Stomach (tissue), 19 donors: ENCODE measurements at places on chromosomes 11 and 22. TPM values are rescaled to one million over a fixed set of nuclear protein-coding genes. Genes with fewer than 3 reads are reported as not detected.
A peak's percentile ranks its signal among the peaks of the same experiment; 100 is the strongest.

DNA sequence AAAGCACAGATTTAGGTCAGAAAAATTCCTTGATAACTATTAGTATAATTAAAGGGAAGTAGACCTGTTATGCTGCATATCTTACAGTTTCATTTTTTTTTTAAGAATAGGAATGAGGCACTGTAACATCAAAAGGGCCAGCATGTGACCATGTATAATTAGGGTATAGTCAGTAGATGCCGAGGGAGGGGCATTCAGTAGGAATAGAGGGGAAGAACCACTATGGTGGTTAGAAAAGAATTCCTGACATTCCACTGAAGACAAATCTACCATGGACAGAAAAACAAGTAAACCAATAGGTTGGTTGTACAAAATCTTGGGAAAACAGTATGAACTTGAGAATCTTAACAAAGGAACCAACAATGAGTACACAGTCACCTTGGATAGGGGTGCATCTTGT, 78.4 kb upstream of the CCDC179 start:
- no peaks in the 10 kb centered on the region for H3K4me1 ChIP-seq
- H3K27ac ChIP-seq = no peak overlapping the region
- no peaks in the 10 kb centered on the region for H3K36me3 ChIP-seq
- DNase-seq = no peak
- no peaks in the 10 kb centered on the region for H3K27me3 ChIP-seq

- no peaks in the 10 kb centered on the region for H3K36me3 ChIP-seq
- no peak overlapping the region for H3K27ac ChIP-seq
- H3K4me1 ChIP-seq = no peaks in the 10 kb centered on the region
- H3K4me3 ChIP-seq = no peak overlapping the region
- no peaks in the 10 kb centered on the region for H3K27me3 ChIP-seq
Observed at GRCh38 chr22:32340411-32340810, 17.3 kb upstream of the RFPL3 start.

DNA sequence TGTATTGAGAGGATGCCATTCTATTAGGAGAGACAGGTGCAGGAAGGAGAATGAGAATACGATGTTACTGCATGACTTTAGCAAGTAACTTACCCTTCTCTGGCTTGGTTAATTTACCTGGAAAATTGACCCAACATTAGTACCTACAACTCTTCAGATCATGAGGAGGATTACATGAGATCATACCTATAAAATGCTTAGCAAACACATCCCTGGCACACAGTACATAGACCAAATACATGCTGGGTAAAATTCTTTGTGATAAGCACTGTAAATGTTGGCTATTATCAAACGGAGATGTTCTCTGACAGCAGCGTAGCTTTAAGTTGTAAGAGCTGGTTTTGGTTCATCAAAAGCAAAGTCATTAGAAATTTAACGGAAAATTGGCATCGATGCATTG, 28.8 kb downstream of the LARGE1 start:
- H3K27ac ChIP-seq = no peak overlapping the region
- H3K36me3 ChIP-seq = no peaks in the 10 kb centered on the region
- peaks cover 26% of the 10 kb centered on the region for H3K4me1 ChIP-seq
- no peak for DNase-seq

- H3K36me3 ChIP-seq = no peaks in the 10 kb centered on the region
- peaks cover 8% of the 10 kb centered on the region for H3K27me3 ChIP-seq
- peak; percentile 84 for DNase-seq
- H3K27ac ChIP-seq = no peak overlapping the region
Observed at GRCh38 chr11:102940714-102941588, 14.6 kb downstream of the MMP13 start.

DNA sequence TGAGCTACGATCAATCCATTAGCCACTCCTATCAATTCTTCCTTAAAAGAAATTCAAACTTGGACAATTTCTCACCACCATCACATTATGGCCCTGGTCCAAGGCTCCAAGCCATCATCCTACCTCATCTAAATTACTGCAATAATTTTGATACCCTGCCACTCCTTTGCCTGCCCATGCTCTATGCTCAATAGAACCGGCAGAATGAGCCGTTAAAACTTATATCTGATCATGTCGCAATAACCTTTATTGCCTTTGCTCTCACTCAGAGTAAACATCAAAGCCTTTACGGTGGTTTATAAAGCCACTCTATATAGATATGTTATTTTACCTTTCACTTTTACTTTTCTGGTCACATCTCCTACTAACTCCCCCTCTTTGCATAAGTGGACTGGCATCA, 2392.1 kb upstream of the RAG2 start:
- H3K4me1 ChIP-seq = peaks cover 10% of the 10 kb centered on the region
- no peak for DNase-seq
- H3K4me3 ChIP-seq = no peak overlapping the region
- H3K36me3 ChIP-seq = no peaks in the 10 kb centered on the region
- no peak overlapping the region for H3K27ac ChIP-seq

- DNase-seq = no peak
- H3K27ac ChIP-seq = no peak overlapping the region
- H3K27me3 ChIP-seq = peaks cover 8% of the 10 kb centered on the region
- no peaks in the 10 kb centered on the region for H3K36me3 ChIP-seq
- H3K4me1 ChIP-seq = no peaks in the 10 kb centered on the region
Observed at GRCh38 chr11:125932301-125932700, 13.5 kb upstream of the VSIG10L2 start.

DNA sequence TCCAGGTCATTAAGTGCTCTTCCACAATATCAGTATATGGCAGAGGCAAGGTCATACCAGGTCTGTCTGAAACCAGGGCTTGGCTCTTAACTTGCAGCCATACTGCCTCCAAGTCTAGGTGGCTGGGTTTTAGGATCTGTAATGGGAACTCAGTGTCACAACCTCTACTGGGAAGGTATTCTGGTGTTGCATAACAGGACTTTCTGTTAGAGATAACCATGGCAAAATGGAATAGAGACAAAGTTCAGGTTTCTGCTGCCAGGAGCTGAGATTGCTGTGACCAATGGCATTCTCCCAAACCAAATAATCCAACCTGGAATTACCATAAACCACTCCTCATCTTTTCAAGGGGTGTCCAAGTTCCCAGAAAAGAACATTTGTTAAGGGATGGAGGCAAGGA, 6.8 kb upstream of the SAA1 start:
- H3K36me3 ChIP-seq = no peaks in the 10 kb centered on the region
- DNase-seq = no peak
- H3K27me3 ChIP-seq = no peaks in the 10 kb centered on the region
- no peaks in the 10 kb centered on the region for H3K4me1 ChIP-seq

- H3K4me1 ChIP-seq = no peaks in the 10 kb centered on the region
- no peak overlapping the region for H3K27ac ChIP-seq
- DNase-seq = no peak
- H3K27me3 ChIP-seq = no peaks in the 10 kb centered on the region
Observed at GRCh38 chr11:101835506-101836063, 79.2 kb upstream of the CEP126 start.

GRCh38 chr11:129368889-129369672, 6.6 kb upstream of the BARX2 start:
- H3K27me3 ChIP-seq = peaks cover 94% of the 10 kb centered on the region
- peaks cover 17% of the 10 kb centered on the region for H3K4me1 ChIP-seq
- no peaks in the 10 kb centered on the region for H3K36me3 ChIP-seq
- DNase-seq = peak; percentile 75
- H3K4me3 ChIP-seq = no peak overlapping the region

DNA sequence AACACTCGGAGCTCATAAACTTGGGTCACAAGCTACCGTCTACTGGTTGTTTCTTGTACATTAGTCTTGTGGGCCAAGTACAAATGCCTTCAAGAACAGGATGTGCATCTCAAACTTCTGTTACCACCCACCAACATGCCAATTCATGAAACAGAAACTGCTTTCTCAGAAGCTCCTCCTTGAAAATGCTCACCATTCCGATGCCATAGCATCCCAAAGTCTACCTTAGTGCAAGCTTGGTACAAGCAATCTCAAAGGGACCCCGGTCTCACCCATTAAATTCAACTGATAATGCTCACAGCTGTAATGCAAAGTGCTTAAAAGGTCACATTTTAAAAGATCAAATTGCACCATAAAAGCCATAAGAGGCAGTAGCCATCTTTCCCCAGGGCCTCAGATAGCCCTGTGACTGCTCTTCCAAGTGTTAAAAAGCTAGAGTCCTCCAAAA, 31.8 kb upstream of the CCDC34 start:
- peak overlapping the region; percentile 9 for H3K27ac ChIP-seq
- H3K4me3 ChIP-seq = no peak overlapping the region
- H3K36me3 ChIP-seq = no peaks in the 10 kb centered on the region
- H3K4me1 ChIP-seq = peaks cover 54% of the 10 kb centered on the region

GRCh38 chr11:28139841-28140415, 31.7 kb downstream of the METTL15 start:
- H3K36me3 ChIP-seq = peaks cover 45% of the 10 kb centered on the region
- no peak overlapping the region for H3K27ac ChIP-seq

DNA sequence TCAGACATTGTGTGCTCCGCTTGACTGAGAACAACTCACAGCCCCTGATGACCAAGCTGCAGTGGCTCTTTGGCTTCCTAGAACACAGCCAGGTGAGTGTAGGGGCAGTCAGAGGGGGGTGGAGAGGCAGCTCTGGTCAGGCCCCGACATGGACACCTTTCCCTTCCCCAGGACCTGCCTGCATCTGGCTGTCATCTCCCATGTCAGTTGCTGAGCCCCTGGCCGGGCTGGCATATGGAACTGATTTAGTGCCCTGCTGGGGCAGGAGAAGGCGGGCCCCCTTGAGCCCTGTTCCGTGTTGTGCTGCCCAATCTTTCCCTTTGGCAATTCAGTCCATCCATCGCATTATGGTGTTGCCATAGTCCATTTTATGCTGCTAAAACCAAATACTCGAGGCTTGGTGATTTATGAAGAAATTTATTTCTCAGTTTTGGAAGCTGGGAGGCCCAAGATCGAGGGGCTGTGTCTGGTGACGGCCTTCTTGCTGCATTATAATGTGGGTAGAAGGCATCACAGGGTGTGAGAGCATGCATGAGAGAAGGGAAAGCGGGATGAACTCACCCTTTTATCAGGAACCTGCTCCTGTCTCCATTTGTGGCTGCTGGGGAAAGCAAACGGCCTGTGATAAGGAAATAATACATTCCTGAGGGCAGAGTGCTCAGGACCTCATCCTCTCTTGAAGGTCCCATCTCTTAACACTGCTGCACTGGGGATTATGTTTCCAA, 19.0 kb downstream of the USP35 start:
- no peak overlapping the region for H3K27ac ChIP-seq
- peaks cover 69% of the 10 kb centered on the region for H3K36me3 ChIP-seq
- no peak for DNase-seq
- no peaks in the 10 kb centered on the region for H3K27me3 ChIP-seq
- no peaks in the 10 kb centered on the region for H3K4me1 ChIP-seq

DNA sequence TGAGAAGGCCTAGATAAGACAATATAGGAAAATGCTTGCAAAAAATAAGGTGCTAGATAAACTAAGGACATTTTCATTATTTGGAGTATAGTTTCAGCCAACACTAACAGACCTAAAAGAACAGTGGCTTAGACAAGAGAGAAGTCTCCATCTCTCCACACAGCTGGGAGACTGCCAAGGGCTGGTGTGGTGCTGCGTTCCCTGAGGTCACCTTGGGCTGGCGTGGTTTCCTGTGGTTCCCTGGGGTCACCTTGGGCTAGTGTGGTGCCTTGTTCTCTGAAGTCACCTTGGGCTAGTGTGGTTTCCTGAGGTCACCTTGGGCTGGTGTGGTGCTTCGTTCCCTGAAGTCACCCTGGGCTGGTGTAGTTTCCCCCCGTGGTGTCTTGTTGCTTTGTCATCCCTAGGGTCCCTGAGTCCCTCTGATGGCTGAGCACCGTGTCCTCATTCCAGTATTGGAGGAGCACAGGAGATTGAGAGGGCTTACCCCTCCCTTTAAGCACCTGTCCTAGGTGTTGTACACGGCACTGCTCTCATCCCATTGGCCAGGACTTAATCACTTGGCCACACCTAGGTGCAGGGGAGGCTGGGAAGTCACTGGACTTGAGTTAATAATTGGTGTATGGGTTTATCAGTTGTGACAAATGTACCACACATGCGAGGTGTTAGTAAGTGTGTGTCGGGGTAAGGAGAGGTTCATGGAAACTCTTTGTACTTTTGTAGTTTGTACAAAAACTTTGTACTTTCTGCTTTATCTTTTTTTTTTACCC, 14.9 kb downstream of the SAMM50 start:
- no peaks in the 10 kb centered on the region for H3K4me1 ChIP-seq
- H3K27me3 ChIP-seq = no peaks in the 10 kb centered on the region
- H3K27ac ChIP-seq = no peak overlapping the region
- H3K4me3 ChIP-seq = no peak overlapping the region

GRCh38 chr11:23404225-23405160, 544.2 kb upstream of the CCDC179 start:
- no peaks in the 10 kb centered on the region for H3K36me3 ChIP-seq
- peak; percentile 22 for DNase-seq
- no peaks in the 10 kb centered on the region for H3K4me1 ChIP-seq
- H3K27me3 ChIP-seq = no peaks in the 10 kb centered on the region

DNA sequence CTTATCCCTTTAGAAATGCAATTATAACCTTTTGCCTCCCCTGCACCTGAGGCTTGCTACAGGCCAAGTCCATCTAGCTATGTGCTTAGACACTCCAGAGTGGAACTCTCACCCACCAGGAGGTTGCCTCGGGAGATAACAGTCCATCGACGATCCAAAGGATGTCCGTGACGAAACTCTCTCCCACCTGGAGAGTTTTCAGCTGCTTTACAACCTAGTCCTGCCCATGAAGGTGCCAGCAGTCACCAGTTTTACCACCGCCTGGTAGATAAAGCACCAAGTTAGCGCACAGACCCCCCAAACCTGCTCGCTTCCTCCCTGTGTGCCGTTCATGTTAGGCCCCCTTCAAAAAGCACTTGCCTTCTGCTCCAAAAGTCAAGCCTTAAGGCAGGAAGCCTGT, 53.1 kb upstream of the SHISAL1 start:
- no peaks in the 10 kb centered on the region for H3K36me3 ChIP-seq
- no peak for DNase-seq
- peaks cover 35% of the 10 kb centered on the region for H3K4me1 ChIP-seq
- no peak overlapping the region for H3K27ac ChIP-seq

- no peaks in the 10 kb centered on the region for H3K27me3 ChIP-seq
- H3K36me3 ChIP-seq = no peaks in the 10 kb centered on the region
- no peaks in the 10 kb centered on the region for H3K4me1 ChIP-seq
- H3K27ac ChIP-seq = no peak overlapping the region
- DNase-seq = no peak
- no peak overlapping the region for H3K4me3 ChIP-seq
Observed at GRCh38 chr11:98136357-98136756, 884.4 kb upstream of the CNTN5 start.

Gene ANO9
- 99.2 TPM for total RNA-seq

Gene BCO2
- total RNA-seq = 21.8 TPM
